ENCODE measurements at places on chromosomes 5 and 9.
A peak's percentile ranks its signal among the peaks of the same experiment; 100 is the strongest.

DNA sequence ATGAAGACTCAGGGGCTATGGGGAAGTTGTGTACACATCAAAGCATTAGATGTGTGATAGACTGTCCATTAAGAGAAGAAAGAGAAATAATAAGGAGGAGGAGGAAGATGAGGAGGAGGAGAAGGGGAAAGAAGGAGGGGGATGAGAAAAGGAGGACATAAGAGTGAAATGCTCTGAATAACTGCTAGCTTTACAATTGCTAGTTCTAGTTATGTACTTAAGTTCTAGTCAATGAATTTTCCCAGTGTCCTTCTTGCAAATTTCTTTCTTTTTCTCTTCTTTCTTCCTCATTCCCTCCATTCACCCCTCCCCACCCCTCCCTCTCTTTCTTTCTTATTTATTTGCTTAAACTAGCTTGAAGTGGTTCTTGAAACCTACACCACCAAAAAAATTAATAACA, 534.9 kb upstream of the GRAMD2B start:
- DNase-seq, result no peak

GRCh38 chr5:58544195-58544594, 38.7 kb upstream of the RAB3C start:
- no peak for DNase-seq

DNA sequence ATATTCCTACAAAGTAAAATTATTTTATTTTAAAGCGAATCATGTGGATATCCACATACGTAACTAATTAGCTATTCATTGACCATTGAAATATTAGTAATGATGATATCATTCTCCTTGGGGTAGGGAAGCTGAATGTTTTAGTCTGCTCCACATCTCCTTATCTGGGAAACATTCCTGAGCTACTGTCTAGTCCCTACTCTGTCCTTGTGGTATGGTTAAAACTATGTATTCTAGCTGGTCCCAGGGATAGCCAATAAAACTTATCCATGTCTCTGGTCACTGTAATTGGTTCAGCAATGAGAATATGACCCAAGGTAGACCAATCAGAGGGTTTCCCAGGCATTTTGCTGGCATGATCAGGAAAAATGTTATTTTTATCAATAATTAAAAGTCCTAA, 76.0 kb upstream of the DAP start:
- DNase-seq, result peak; percentile 28

GRCh38 chr5:66553368-66553912, 42.8 kb upstream of the MAST4 start:
- DNase-seq, result no peak

DNA sequence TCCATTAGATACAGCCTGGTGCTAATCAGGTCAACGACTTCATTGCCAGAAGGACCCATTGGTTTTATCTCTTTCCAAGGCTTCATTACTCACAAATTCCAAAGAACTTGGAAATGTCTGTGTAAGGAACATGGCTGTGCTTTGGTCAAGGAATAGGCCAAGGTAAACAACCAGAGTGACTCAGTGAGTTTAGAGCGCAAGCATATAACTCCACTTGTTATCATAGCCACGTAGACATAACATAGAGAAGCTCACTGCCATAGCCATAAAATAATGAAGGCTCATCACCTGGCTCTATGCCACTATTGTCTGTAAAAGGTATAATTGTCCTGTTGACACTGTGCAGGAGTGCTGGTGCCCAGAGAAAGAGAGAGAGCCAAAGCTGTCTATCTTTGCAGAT, 139.3 kb upstream of the PLCXD3 start:
- DNase-seq, result peak; percentile 73

GRCh38 chr5:99835791-99836190, 699.4 kb upstream of the FAM174A start:
- no peak for DNase-seq

GRCh38 chr5:135966165-135966564, 11.4 kb upstream of the LECT2 start:
- DNase-seq, result no peak

DNA sequence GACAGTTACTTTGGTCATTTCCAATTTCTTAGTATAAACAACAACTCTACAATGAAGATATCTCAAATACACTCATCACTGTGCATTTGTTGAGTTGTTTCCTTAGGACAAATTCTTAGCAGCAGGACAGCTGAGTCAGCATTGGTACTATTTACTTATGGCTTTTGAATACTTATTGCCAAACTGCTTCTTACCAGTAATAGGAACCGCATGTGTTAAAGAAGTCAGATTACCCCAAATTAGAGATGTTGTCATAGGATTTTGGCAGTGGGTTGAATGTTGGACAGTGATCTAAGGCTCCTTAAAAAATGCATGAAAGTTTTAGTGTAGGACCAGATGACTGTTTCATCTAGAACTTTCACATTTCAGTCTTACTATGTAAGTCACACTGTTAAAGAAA, 280.1 kb upstream of the DMRT1 start:
- DNase-seq, result no peak
